Caco-2 (cell line): ENCODE measurements at places on chromosomes 4 and X.

DNA sequence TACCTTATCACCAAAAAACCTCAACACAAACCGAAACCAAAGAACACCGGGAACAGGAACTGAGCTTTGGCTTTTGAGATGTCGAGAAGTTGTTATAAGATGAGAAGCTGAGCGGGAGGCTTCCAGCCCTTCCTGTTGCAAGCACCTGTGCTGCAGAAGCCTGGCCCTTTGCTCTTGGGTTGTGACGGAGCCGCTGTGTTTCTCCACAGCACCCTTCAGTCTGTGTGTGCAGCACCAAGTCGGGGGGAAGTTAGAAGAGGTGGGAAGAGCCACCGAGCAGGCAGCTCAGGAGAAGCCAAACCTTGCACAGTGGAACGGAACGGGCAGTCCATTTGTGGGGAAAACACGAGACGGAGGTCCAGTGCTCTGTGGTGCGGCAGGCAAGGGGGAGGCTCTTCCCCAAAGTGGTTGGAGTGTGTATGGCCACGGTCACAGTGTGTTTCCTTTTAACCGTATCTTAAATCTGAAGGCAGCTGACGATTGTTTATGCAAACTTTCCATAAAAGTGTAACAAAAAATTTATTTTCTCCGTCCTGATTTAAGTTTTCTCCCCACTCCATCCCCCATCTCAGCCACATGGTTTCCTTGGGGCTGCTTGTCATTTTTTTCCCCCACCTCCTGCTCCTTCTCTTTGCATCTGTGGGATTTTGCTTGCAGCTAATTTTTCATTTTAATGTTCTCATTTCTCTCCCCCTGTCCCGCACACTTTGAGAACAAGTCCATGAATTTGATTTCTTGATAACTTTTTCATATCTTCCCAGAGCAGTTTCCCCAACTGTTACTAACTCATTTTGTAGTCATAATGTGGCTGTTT, 123.7 kb downstream of the STOX2 start:
- no peak for DNase-seq

- no peak for DNase-seq
Observed at GRCh38 chrX:150058728-150059127, 120.4 kb upstream of the EOLA2 start.

DNA sequence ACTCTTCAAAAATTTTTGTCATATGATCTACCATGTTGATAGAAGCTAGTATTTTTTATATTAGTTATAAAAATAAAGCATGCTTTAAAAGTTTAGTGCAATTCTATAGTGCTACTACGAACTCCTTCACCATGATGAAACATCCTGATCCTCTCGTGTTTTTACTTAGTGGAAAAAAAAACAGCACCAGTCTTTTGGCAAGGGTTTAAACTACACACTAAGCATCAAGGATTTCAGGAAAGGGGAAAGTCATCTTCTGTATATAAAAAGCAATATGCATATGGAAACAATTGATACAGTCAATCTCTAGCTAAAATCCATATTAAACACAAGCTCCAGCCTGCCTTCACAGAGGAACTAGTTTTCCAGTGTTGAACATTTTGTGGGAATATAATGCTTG, 18.7 kb downstream of the CHM start:
- DNase-seq, result no peak

- DNase-seq, result no peak
Observed at GRCh38 chrX:120790552-120790951, 85.1 kb downstream of the CT47B1 start.

DNA sequence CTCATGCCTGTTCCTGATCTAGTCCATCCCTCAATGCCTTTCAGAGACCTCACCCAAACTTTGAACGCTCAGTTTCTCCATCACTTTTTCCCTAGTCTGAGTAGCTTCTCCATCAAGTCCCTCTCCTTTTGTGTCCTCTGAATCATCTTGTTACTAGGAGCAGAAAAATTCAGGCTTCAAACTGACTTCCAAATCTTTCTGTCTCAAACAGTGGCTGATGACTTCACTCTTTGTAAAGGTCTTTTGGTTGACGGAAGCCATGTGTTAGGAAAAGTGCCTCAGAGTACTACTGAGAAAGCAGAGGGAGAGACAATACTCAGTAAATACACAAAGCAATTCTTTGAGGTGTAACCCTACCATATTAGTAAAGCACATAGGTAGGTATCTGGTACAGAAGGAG, 65.7 kb upstream of the CAMK2D start:
- no peak for DNase-seq

DNA sequence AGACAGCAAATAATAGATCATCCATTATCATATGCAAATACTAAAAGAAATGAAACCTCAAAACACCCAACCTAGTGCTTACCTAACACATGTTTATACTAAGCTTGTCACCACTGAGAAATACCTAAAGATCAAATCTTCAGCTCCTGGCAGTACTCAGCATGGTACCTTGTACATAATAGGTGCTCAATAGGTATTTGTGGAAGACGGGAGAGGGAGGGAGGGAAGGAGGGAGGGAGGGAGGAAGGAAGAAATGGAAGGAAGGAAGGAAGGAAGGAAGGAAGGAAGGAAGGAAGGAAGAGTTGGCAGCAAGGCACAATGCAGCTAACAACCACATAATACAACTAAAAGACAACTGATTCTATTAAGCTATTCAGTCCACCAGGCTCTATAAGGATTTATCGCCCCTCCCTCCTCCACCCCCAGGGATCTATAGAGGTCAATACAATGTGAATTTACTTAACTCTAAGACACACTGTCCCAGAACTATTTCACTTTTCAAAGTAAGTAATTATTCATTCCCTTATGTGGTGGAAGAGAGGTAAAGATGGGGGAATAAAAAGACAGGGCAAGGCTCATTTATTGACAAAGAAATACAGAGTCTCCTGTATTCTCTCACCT, 328.9 kb downstream of the PAPSS1 start:
- no peak for DNase-seq

DNA sequence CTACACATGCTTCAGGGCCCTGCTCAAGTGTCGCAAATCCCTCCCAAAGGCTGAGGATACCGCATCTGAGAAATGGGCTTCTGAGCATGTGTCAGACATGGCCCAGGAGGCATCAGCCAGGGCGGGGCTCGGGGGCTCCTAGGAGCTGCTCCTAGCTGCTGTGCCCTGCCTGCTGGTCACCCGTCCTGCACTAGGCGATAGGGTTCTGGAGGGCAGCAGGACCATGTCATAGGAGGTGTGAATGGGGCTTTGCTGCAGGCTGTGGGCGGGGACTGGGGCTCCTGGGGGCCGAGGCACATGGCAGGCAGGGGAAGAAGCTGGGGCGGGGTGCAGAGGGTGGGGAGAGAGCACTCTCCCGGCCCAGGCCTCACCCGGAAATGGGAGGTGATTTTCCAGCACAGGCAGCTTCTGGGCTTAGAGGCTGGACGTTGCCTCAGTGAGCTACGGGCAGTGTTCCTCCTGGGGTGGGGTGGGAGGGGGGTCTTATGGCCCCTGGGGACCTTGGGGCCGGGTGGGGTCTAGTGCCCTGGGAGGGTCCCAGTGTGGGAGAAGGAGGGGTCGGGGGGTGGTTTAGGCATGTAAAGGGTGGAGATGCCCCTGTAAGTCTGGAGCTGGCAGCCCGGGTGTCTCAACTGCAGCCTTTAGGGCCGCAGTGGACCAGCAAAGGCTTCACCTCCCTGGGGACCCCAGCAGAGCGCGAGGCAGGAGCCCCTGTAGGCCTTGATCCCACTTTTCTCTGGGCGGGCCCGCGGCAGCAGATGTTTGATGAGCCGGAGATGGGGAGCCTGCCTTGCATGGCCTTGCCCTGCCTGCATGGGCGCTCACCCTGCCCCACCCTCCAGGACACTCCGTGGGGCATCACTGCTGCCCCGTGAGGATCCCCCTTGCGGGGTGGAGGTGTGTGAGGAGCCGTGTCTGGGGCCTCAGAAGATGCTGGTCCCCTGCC, 98.6 kb upstream of the LRPAP1 start:
- no peak for DNase-seq

- no peak for DNase-seq
Observed at GRCh38 chr4:179989975-179990374, 2253.2 kb upstream of the TENM3 start.

- DNase-seq, result no peak
Observed at GRCh38 chr4:17309567-17310268, 202.2 kb downstream of the QDPR start.

DNA sequence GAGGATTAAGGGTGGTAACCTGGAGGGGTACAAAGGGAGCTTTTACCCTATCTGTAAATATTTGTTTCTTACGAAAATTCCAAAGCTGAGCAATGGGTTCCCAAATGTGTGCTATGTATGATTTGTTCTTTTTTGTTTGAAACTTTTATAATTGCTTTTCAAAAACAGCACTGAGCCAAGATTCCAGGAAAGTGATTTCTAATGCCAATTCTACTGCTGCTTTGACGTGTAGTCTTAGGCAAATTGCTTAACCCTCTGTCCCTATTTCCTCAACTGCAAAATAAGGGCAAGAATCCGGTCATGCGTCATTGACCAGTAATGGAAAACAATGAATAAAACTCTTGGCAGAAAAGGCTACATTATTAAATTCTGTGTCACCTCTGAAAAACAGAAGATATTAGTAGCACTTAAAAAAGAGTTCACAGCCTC, 454.7 kb downstream of the IL15 start:
- DNase-seq, result no peak

GRCh38 chr4:147463065-147463464, 17.8 kb upstream of the EDNRA start:
- DNase-seq, result no peak

DNA sequence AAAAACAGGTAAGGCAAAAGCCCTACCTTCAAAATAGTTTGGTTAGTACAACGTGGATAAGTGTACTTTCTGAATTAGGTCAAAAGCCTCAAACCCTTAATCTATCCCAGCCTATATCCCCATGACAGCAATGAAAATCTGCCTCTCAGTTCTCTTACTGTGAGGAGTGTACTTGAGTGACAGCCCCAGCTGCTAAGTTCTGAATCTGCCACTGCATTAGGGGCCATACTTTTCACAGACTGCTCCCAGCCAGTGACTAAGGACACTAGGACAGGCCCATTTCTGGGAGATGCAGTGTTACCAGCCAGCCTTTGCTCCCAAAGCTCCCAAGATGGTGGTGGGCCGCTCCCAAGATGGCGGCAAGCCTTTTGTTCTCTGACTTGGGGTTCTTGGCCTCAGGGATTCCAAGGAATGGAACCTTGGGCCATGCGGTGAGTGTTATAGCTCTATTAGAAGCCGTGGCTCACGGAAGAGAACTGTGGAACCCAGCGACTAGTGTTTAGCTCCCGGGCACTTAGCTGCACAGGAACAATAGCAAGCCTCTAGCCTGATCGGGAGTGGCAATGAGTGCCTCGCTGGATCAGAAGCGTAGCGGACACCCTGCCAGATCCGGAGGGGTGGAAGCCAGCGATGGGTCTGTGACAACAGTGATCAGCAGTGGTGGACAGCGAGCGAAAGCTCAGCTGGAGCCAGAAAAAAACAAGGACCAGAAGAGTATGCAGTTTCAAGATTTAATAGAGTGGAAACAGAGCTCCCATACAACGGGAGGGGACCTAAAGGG, 175.6 kb upstream of the NRK start:
- no peak for DNase-seq

- DNase-seq, result no peak
Observed at GRCh38 chrX:7086384-7086783, 61.1 kb upstream of the STS start.

- DNase-seq, result no peak
Observed at GRCh38 chr4:74283614-74284013, 24.7 kb upstream of the EPGN start.

DNA sequence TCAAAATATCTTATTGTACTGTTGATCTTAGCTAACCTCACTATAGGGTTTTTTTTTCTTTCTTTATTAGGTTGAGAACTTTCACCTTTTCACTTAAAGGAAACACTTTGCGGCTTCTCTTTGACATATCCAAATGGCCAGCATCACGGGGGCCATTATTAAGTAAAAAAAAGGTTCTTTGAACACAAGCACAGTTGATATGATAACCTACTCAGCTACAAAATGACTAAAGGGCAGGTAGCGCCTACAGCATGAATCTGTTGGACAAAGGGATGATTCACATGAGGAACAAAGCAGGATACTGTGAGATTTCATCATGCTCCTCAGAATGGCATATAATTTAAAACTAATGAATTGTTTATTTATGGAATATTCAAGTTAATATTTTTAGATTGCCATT, 119.6 kb downstream of the CCSER1 start:
- no peak for DNase-seq

DNA sequence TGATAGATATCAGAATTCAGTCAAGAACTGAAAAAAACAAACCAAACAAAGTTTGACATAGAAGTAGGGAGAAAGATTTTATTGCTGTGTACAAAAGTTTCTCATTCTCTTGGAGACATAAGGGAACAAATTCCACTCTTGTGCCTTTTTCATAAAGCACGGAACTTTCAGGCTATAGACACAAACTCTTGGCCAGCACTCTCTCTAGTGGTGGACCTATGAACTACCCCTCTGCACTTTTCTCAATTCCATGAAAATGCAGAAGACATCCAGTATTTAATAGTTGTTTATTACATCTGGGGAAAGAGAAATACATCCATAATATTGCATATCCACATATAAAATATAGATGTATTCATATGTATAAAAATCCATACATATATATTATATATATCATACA, 291.6 kb upstream of the HS3ST1 start:
- DNase-seq, result peak; percentile 13

DNA sequence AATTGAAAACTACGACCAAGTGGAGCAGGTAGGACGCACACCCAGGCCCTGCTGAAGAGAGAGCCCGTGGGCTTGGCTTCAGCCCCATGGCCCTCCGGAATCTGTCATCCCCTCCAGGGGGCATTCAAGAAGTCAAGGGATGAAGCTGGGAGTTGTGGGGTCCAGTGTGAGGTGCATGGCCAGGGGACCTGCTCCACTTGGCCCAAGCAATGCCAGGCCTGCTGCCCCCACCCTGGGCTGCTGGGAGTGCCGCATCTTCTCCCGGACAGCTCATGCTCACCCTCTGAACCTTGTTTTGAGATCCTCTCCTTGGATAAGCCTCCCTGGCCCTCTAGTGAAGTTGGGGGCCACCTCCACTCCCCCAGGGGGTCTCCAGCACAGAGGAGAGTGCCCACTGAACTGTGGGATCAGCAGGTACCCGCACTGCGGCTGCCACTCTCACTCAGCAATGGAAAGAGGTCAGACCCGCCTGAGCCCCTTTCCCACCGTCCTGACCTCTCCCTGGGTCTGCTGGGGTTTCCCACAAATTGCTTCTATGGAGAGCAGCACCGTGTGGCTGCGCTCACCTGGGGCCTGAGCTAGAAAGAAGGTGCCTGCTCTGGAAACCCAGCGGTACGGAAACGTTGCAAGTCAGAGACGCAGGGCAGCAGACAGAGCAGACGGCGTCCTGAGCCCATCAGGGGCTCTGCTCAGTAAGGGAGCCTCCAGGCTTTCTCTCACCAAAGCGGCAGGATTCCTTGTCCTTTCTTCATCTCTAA, 5.0 kb upstream of the ABLIM2 start:
- no peak for DNase-seq

DNA sequence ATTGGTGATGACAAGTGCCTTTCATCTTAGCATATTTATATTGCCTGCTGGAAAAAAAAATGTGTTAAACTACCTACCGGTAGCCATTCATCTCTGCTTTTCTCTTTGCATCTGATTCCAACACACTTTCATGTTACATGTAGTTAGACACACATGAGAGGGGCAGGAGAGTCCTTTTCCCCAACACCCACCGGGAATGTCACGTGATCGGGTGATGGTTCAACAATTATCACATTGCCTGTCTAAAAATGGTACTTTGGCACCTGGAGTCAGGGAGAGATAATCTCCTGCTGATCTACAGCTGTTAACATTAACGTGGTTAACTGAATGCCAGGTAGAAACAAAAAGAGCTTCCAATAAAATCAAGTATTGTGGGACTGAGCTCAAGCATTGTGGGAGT, 19.6 kb upstream of the PBDC1 start:
- DNase-seq, result no peak
